ENCODE measurements at places on chromosomes 2 and 18.

- DNase-seq = peak; percentile 54
These were observed 2.8 kb downstream of the PREPL start for GRCh38 chr2:44358503-44358902.

DNA sequence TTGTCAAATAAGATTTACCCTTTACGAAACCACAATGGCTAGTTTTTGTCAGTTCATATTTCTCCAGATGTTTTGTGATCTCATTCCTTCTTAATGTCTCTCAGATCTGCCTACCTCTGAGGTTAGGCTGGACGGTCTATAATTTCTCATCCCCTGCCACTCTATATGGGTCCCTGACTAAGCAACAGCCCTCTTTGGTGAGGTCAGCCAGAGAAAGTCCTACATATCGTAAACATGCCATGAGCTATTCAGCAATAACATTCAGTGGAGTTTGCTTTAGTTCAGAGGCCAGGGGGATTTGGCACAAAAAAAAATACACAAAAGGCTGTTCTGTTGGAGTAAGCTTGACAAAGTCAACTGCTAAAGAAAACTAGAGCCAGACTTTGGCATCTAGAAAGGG is 192.1 kb upstream of the NCKAP5 start:
- DNase-seq = no peak

- DNase-seq = no peak
These were observed 4.7 kb upstream of the PPP4R1 start for GRCh38 chr18:9619056-9619455.

GRCh38 chr2:173075781-173076580 is at the start of gene MAP3K20:
MAP3K20 (plus strand) TSS chr2:173075846; CDS start chr2:173091032, 15,186 bp downstream.
- peak; percentile 36 for DNase-seq

GRCh38 chr18:68839701-68840100 is 41.8 kb downstream of the CCDC102B start:
- no peak for DNase-seq

DNA sequence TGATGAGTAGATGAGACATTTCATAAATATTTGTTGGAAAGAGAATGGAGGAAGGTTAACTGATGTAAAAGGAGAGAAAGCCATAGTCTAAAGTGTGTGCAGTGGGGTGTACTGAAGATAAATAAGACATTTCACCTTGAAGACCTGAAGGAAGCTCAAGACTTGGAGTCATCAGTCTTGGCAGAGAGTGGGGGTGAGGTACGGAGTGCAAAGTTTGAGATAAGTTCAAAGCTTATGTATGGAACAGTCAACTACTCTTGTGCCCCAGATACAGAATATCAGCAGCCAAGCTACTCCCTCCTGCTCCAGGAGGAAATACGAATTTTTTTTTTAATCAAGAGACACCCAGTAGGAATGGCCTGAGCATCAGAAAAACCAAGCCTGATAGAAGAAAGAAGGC is 30.3 kb upstream of the NEMP2 start:
- DNase-seq = no peak

DNA sequence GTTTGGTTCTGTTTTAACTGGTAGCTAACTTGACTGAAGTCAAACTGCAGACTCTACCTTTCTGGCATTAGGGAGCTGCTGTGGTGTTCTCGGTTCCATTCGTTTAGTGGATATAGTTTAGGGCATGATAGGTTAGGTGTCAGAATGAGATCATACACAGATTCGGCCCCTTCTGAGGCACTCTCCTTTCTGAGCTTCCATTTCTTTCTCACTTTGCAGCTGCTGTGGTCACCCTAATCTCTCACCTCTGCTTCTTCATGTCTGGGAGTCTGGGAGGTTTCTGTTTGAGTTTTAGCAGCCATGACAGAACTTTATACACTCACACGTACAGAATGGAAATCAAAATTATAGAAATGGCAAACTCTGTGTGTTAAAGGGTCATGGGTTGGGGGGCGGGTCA is 122.8 kb downstream of the ATP9B start:
- DNase-seq = no peak
